SK-N-SH (cell line): ENCODE measurements at places on chromosomes 2 and 18. TPM values are rescaled to one million over a fixed set of nuclear protein-coding genes. Genes with fewer than 3 reads are reported as not detected.

Gene NEU2
- not detected in 2 replicates for polyA plus RNA-seq

Gene RMC1
- polyA plus RNA-seq, result 22.4 and 26.4 TPM in 2 replicates

Gene SERPINB12
- polyA plus RNA-seq, result not detected in 2 replicates

Gene RNU2-63P
- not detected in 2 replicates for polyA plus RNA-seq

Gene IL37
- not detected in 2 replicates for polyA plus RNA-seq

Gene TLX2
- polyA plus RNA-seq, result 24.5 and 25.6 TPM in 2 replicates

Gene UPP2
- not detected in 2 replicates for polyA plus RNA-seq

Gene PLEKHH2
- 1.9 and 3.1 TPM in 2 replicates for polyA plus RNA-seq

Gene KIF1A
- polyA plus RNA-seq, result 0.21 and 0.32 TPM in 2 replicates

Gene GCKR
- polyA plus RNA-seq, result 0.18 and 0.67 TPM in 2 replicates

Gene CLEC4F
- 0.12 and 0.21 TPM in 2 replicates for polyA plus RNA-seq

Gene AGAP1
- polyA plus RNA-seq, result 8.8 and 9.4 TPM in 2 replicates

Gene STEAP3
- 30.6 and 34.3 TPM in 2 replicates for polyA plus RNA-seq

Gene VWC2L
- not detected in 2 replicates for polyA plus RNA-seq

Gene SPATA3
- polyA plus RNA-seq, result not detected in 2 replicates

Gene TWIST2
- 10.2 and 19.5 TPM in 2 replicates for polyA plus RNA-seq

Gene GKN1
- not detected in 2 replicates for polyA plus RNA-seq
